Activated CD4-positive, alpha-beta T cell treated with anti-CD3 and anti-CD28 coated beads for 1 hour (primary cell): ENCODE measurements at places on chromosomes 2 and 18.

- no peak for DNase-seq
Observed at GRCh38 chr2:128665113-128665512, 346.4 kb upstream of the HS6ST1 start.

DNA sequence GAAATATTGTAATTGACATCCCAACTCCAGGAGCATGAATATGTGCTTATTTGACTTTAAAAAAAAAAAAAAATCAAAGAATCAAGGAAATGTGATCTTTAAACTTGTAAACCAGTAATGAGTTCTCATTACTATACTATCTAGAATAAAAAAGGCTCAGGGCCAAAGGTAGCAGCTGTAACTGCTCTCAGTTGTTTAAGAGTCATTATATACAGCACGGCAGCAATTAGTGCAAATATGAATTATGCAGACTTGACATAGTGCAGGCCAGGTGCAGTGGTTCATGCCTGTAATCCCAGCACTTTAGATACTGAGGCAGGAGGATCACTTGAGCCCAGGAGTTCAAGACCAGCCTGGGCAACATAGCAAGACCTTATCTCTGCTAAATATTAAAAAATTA lies 125.7 kb upstream of the TTC39C start:
- DNase-seq = no peak

- no peak for DNase-seq
Observed at GRCh38 chr2:237689336-237690131, 62.1 kb downstream of the LRRFIP1 start.

- peak; percentile 17 for DNase-seq
Observed at GRCh38 chr2:109030870-109031475, 42.0 kb upstream of the EDAR start.

- DNase-seq = no peak
Observed at GRCh38 chr2:37585295-37585908, 86.0 kb downstream of the CDC42EP3 start.

DNA sequence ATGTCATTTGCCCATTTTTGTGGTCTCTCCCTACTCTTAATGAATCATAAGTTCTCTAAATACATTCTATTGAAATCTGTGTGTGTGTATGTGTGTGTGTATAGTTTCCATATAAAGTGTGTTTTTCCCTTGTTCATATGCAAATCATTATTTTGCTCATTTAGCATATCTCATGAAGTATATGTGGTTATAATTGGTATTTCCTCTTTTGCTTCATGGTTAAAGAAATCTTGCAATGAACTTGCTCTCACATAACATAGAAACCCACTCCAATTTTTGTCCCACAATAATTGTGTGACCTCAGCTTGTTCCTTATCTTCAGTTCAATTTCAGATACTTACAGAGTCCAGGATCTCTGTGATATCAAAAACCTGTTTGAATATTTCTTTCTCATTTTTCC lies 1.2 kb downstream of the CPO start:
- no peak for DNase-seq

GRCh38 chr2:239401881-239402233 lies 1.0 kb upstream of the HDAC4 start:
- no peak for DNase-seq

GRCh38 chr18:59426855-59427254 lies 67.8 kb upstream of the LMAN1 start:
- no peak for DNase-seq

- DNase-seq = no peak
Observed at GRCh38 chr18:30705943-30706342, 336.6 kb downstream of the DSC3 start.

- DNase-seq = no peak
Observed at GRCh38 chr2:8312861-8313830, 368.7 kb upstream of the ID2 start.

DNA sequence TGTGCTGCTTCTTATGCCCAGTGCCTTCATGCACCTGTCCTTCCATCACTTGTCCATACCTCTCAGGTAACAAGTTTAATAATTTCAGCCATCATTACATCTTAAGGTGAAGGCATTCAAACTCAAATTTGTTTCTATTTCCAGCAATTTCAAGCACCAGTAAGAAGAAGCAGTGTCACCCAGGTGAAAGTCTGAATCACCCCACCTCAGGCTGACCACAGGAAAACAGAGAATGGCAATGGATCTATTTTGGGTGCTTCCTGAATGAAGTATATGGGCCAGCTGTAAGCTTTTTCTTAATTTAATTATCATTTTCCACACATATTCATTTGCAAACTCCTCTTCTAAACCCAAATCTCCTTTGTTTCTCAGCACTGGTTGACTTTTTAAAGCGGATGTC lies 372.7 kb upstream of the SOX11 start:
- DNase-seq = no peak

GRCh38 chr2:140508756-140509155 lies 1622.1 kb downstream of the LRP1B start:
- no peak for DNase-seq

GRCh38 chr2:134275058-134275862 lies 21.4 kb downstream of the MGAT5 start:
- no peak for DNase-seq

DNA sequence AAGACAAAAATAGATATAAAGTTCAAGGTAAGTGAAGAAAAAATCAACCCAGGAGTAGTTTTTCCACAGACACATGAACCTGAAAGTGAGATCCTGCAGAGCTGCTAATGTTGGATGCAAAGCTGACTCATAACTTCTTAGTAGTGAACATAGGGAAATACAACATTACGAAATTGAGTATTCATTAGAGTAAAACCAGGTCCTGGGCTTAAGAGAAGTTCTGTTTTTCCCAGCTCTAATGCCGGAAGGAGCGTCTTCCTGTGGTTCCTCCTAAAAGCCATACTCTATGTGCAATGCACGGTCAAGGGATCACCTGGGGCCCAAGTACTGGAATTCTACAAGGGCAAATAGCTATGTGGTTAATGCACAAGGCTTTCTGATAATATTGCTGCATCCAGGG lies 141.7 kb downstream of the RBMS1 start:
- DNase-seq = no peak

DNA sequence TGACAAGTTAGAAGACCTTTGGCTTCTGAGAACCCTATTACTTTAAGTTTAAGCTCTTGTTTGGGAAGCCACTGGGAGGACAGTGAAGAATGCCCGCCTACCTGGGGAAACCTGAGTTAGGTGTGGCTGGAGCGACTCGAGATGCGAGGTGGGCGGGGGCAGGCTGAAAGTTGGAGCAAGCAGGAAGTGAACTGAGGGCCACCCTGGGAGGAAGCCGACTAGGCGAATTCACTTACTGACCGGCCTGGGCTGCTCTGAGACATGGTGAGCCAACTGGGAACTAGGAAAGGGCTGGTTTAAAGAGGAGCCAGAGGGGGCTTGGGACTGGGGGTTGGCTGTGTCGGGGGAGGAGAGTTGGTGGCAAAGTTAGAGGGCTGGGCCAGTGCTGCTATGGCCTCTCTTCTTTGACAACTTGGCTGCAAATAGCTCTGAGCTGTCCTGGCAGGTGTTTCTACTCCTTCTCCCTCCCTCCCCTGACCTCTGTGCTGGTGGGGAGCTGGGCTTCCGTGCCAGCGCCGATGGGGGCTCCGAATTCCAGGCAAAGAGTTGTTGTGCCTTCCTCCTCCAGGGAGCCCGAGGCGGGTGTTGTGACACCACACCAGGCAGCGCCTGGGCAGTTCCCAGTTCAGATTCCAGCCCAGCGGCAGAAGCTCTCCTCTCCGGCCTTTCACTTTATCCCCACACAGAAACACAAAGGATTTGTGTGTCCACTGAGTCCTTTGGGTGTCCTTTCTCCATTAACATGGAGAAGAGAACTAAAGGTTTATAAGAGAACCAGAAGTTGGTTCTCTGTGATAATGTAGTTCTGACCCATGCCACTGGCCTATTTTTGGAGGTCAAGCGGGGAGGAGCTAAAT lies at the start of gene VAMP8:
Gene VAMP8 (plus strand): TSS at position 201 of the 857 bp plus-strand sequence. CDS start 61 bp downstream, at position 262.
- DNase-seq = peak; percentile 42

- no peak for DNase-seq
Observed at GRCh38 chr2:85875350-85876050, 13.3 kb downstream of the ST3GAL5 start.

DNA sequence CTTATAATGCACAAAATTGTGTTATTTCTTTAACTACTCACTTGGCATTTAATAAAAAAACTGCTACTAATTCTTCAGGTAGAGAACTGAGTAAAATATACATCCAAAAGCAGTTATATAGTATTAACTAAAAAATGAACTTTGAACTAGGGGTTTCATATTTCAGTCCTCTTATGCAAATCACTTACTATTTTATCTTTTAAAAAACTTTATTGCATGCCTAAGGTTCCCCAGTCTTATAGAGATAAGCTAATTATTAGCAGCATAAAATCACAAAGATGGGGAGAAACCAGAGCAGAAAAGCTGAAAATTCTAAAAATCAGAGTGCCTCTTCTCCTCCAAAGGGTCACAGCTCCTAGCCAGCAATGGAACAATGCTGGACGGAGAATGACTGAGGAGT lies 228.0 kb downstream of the CALCRL start:
- DNase-seq = no peak

- DNase-seq = no peak
Observed at GRCh38 chr2:139819273-139819796, 1039.1 kb upstream of the NXPH2 start.

DNA sequence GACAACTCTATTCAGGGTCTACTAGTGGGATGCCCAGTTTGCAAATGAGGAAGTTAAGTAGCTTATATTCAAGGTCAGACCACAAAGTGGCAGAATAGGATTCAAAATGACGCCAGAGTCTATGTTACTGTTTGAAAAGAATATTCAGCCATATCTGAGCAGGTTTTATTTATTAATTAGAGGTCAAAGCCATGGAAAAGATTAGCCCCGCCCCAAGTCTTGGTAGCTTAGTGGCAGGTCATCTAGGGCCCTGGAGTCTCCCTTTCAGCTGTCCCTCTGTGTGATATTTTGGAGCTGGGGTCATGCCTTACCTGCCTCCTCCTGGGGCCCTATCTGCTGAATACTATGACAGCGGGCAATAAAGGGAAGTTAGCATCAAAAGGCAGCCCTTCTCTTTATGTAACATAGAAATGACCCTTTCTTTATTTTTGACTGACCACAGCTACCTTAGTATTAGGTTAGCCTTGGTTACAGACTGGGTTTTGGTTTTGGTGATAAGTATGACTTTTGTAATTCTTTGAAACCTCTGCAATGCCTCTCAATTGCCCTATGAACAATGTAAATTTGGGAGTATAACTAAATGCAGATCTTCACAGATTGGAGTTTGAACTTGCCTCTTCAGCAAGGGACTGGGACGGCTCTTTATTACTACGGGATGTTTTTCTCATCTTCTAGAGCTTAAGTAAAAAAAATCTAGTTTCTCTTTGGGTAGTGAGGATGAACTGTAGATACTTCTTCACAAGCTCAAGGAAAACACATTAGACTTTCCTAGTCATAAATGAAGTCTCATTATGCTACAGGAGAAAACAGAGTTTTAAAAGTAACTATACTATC lies 153.0 kb upstream of the ITGA4 start:
- DNase-seq = no peak

DNA sequence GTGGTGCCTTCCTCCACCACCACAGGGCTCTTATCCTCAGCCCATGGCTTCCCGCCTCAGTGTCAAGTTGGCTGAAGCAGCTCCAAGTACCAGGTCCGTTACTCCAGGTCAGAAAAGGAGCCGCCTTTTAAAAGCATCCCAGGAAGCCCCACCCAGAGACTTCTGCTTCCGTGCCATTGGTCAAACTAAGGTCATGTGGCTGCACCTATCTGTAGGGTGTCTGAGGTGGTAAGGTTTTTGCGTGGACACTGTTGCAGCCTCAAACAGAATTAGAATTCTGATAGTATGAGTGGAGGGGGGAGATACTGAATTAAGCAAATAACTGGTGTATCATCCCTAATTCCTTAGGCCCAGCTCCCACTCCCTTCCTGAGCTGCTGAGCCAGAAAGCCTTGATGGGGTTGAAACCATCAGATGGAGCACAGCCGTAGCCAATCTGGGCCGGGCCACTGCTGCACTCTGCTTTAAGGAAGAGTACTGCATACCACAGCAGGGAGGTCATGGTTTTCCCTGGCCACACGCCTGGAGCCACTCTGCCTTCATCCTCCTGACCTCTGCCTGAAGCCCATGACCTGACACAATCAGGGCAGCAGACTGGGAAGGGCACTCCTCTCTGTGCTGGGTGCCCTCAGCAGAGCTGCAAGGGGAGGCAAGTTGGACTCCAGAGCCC lies 8.4 kb downstream of the TMEM247 start:
- DNase-seq = no peak

DNA sequence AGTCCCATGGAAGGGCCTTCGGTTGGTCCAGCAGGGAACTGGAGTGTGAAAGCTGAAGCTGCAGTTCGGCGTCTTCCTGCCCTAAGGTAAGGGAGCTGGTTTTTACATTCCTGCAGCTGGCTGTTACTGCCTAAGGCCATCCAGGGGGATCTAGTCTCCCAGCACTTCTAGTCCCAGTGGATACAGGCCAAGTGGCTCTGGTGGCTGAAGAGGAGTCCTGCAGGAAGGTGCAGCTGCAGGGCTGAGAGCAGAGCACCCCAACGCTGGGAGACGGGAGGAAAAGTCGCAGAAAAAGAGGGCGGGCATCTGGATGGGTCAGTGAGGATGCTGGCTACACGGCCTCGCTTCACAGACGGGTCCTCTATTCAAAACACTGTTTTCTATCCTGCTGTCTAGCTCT lies 225.0 kb upstream of the HS6ST1 start:
- no peak for DNase-seq

DNA sequence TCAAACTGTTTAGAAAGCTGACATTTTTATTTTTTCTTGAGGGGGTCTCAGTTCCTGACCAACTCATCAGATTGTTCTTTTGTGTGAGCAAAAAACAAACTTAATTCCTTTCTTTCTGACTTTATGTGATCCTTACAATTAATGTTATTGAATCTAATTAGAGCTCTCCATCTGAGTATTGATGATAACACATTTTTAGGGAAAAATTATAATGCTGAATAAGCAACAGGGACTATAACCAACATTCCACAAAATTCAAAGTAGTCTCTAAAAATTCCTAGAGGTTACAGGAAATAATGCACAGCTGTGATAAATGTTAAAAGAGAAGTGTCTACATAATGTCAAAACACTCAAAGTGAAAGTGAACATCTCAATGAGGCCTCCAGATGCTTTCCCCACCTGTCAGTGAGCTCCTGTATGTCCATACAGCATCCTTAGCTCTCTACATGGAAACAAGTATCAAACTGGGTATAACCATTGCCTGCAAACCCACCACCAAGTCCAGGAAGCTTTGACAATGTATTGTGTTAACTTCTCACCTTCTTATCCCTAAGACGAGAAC lies 786.0 kb upstream of the SLC39A10 start:
- no peak for DNase-seq

GRCh38 chr2:5618271-5618670 lies 73.9 kb upstream of the SOX11 start:
- DNase-seq = no peak

DNA sequence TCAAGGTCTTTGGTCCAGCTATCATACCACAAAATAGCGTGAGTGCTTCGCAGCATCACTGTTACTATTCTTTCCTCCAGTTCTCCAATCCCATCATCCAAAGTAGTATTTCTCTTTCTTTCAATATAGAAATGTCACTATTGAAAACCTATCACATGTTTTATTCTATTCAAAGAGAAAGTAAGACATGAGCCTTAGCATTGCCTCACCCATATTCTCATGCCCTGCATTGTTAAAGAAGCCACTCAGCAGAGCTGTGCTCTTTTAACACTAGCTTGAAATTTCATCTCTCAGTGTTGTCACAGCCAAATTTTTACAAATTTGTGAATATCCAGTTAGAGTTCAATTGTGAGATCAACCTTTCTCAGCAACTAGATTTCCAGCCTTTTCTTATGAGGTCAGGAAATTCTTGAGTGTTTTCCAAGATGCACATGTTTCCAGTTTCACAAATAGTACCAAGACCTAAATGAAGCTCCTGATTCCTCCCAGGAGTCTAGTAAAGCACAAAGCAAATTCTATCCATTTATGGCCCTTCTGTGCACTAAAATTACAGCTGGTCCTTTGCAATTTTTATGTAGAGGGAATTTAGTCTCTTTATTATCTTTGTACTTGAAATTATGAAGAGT lies 343.7 kb downstream of the SPAG16 start:
- DNase-seq = no peak
